ENCODE measurements at places on chromosomes 2 and 18. TPM values are rescaled to one million over a fixed set of nuclear protein-coding genes. Genes with fewer than 3 reads are reported as not detected.

GRCh38 chr2:15914596-15915385 is 25.6 kb upstream of the MYCN start:
- no peaks in the 10 kb centered on the region for H3K4me1 ChIP-seq
- no peak for DNase-seq
- H3K27me3 ChIP-seq = peaks cover 2% of the 10 kb centered on the region
- no peak overlapping the region for H3K4me3 ChIP-seq
- H3K36me3 ChIP-seq = no peaks in the 10 kb centered on the region

Gene ANO7
- total RNA-seq = 16.1 TPM

- H3K4me1 ChIP-seq = peaks cover 11% of the 10 kb centered on the region
- H3K27ac ChIP-seq = no peak overlapping the region
- H3K27me3 ChIP-seq = peaks cover 17% of the 10 kb centered on the region
Measured at GRCh38 chr2:239820836-239821693, 204.1 kb downstream of the NDUFA10 start.

- no peaks in the 10 kb centered on the region for H3K36me3 ChIP-seq
- no peak for DNase-seq
- no peaks in the 10 kb centered on the region for H3K27me3 ChIP-seq
- H3K4me3 ChIP-seq = no peak overlapping the region
Measured at GRCh38 chr18:10130606-10131005, 216.8 kb downstream of the VAPA start.

GRCh38 chr2:39516347-39517101 is 79.4 kb upstream of the MAP4K3 start:
- peaks cover 15% of the 10 kb centered on the region for H3K27me3 ChIP-seq
- peaks cover 8% of the 10 kb centered on the region for H3K36me3 ChIP-seq
- peak; percentile 34 for DNase-seq
- H3K4me1 ChIP-seq = peaks cover 67% of the 10 kb centered on the region
- H3K4me3 ChIP-seq = peak overlapping the region; percentile 53

DNA sequence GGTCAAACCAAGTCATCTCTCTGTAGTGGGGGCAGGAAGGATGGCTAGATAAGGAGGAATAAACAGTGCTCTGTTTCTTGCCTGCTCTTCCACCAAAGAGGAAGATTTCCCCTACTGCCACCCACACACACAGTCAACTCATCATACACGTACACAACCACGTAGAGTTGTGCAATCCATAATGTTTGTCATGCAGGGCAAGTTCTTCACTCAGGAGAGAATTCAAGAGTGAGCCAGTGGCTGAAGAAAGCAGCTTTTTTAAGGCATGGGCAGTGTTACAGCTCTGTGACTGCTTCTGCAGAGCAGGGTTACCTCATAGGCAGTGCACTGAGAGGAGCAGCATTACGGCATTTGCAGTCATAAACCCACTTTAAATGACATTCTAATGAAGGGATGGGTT is 283.0 kb downstream of the RND3 start:
- H3K4me1 ChIP-seq = no peaks in the 10 kb centered on the region
- H3K4me3 ChIP-seq = no peak overlapping the region
- H3K36me3 ChIP-seq = no peaks in the 10 kb centered on the region
- peaks cover 2% of the 10 kb centered on the region for H3K27me3 ChIP-seq
- no peak for DNase-seq
- H3K27ac ChIP-seq = no peak overlapping the region

GRCh38 chr18:23265682-23266399 is 130.6 kb downstream of the CABLES1 start:
- no peak overlapping the region for H3K4me3 ChIP-seq
- no peak overlapping the region for H3K27ac ChIP-seq
- peaks cover 12% of the 10 kb centered on the region for H3K36me3 ChIP-seq
- H3K4me1 ChIP-seq = peaks cover 21% of the 10 kb centered on the region
- no peak for DNase-seq

Gene DYNC2LI1
- 10.7 TPM for total RNA-seq

DNA sequence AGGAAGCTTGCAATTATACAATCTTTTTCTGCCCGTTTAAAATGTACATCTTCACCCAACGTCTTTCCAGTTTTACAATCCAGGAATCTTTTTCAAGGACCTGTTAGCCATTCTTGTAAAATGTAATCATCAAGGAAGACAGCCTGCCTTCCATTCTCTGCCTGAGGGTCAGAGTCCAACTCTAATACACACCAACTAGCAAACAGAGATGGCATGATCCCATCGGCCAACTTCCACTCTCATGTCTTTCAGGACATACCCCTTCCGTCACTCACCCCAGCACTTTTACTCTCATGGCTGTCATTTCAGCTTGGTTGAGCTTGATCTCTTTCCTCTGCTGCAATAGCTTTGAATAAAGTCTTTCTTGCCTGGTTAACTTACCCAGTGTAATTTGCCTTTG is 172.5 kb upstream of the NETO1 start:
- no peak overlapping the region for H3K27ac ChIP-seq
- H3K4me3 ChIP-seq = no peak overlapping the region
- H3K27me3 ChIP-seq = peaks cover 2% of the 10 kb centered on the region
- no peaks in the 10 kb centered on the region for H3K36me3 ChIP-seq

Gene CFC1
- 1.2 TPM for total RNA-seq

DNA sequence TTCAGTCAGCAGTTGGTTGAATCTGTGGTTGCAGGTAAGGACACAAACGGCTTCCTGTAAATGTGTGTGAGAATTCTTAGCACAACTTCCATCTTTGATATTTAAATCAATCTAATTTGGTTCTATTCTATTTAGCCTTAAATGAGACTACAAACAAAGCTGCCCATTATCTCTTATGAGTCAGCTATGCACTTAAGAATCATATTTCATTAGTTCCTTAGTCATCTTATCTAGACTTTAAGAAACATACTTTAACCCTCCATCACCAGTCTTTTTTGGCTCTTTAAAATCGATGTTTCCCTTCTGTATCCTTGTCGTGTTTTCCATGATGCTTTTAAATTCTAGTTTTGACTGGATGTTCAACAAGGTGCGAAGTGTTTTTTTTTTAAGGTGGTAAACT is 114.4 kb upstream of the TMEM200C start:
- no peak overlapping the region for H3K4me3 ChIP-seq
- H3K36me3 ChIP-seq = no peaks in the 10 kb centered on the region
- no peaks in the 10 kb centered on the region for H3K4me1 ChIP-seq
- no peak overlapping the region for H3K27ac ChIP-seq

Gene WNT6
- total RNA-seq = not detected

Gene LTBP1
- total RNA-seq = 327 TPM

Measured in endothelial cell (in vitro differentiated cells).